Progenitor cell of endocrine pancreas (in vitro differentiated cells): ENCODE measurements at places on chromosomes 12 and 14.

DNA sequence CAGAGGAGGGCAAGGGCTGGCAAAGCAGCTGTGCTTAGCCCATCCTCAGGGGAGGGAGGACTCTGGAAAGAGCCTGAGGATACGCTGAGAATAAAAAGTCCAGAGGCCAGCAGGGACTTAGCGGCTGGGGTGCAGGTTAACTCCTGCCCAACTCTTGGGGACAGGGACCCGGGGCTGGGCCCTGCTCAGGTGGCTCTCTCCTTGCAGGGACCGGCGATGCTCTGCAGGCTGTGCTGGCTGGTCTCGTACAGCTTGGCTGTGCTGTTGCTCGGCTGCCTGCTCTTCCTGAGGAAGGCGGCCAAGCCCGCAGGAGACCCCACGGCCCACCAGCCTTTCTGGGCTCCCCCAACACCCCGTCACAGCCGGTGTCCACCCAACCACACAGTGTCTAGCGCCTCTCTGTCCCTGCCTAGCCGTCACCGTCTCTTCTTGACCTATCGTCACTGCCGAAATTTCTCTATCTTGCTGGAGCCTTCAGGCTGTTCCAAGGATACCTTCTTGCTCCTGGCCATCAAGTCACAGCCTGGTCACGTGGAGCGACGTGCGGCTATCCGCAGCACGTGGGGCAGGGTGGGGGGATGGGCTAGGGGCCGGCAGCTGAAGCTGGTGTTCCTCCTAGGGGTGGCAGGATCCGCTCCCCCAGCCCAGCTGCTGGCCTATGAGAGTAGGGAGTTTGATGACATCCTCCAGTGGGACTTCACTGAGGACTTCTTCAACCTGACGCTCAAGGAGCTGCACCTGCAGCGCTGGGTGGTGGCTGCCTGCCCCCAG is 2.8 kb downstream of the B3GNT4 start:
- DNase-seq = no peak

GRCh38 chr14:76391981-76392690 is 16.2 kb downstream of the ESRRB start:
- no peak for DNase-seq

DNA sequence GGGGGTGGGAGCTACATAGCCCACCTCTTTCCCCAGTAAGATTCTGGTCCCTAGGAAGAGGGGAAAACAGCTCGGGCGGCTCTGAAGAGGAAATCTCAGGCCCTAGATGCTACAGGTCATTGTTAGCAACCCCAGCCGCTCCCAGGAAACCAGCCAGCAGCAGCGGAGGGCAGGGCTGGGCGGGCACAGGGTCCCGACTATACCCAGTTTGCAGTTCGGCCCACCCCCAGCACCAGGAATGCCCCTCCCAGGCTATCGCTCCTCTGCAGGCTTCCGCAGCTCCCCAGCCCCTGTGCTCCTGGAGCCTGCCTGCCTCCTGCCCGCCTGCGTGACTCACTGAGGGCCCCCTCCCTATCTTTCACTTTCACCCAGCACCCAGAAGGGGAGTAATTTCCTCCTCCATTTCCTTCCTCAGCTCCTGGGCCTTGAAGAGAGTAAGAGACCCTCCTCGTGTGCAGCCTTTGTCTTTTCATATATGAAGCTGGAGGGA is 27.2 kb upstream of the PNMA1 start:
- no peak for DNase-seq

- no peak for DNase-seq
Measured at GRCh38 chr12:114789276-114789675, 105.3 kb upstream of the TBX3 start.

DNA sequence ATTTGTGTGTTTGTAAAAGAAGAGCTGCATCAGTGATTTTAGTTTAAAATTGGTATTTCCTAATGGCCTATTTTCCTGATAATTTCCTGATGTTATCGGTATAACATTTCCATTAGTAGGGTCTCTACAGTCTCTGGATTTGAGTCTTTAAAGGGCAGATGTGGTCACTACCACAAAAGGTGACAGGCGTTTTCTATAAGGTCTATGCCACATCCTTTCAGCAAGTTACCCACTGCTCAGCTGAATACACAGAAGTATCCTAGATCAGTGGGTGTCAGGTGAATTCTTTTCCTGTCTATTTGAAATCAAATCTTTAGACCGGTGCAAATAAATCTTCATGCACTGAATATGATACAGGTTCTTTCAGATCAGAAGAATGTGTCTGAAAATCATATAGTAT is 90.2 kb downstream of the LIN7A start:
- DNase-seq = no peak

DNA sequence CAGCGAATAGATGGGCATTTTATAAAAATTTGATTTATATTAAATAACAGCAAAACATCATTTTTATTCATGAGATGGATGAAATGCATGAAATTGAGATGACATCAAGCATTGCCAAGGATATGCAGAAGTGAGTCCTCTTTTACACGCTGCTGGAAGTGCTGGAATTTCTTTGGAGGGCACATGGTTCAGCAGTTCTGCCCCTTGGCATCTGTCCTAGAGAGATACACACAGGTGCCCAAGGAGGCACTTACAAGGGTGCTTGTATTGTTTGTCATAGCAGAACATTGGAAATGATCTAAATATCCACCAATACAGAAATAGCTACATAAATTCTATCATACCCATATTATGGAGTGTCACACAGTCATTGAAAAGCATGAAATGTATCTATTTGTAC is 441.1 kb upstream of the TMPO start:
- no peak for DNase-seq

- DNase-seq = no peak
Measured at GRCh38 chr14:54278087-54278486, 118.7 kb upstream of the CDKN3 start.

DNA sequence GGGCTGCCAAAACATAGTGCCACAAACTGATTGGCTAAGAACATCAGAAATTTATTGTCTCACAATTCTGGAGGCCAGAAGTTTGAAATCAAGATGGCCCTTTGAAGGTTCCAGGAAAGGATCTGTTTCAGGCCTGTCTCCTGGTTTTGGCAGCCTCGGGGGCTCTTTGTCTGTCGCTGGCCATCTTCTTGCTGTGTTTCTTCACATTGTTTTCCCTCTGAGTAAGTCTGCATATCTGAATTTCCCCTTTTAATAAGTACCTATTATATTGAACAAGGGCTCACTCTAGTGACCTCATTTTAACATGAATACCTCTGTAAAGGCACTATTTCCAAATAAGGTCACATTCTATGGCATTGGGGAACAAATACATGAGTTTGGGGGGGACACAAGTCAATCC is 467.1 kb upstream of the MGAT4C start:
- DNase-seq = no peak

DNA sequence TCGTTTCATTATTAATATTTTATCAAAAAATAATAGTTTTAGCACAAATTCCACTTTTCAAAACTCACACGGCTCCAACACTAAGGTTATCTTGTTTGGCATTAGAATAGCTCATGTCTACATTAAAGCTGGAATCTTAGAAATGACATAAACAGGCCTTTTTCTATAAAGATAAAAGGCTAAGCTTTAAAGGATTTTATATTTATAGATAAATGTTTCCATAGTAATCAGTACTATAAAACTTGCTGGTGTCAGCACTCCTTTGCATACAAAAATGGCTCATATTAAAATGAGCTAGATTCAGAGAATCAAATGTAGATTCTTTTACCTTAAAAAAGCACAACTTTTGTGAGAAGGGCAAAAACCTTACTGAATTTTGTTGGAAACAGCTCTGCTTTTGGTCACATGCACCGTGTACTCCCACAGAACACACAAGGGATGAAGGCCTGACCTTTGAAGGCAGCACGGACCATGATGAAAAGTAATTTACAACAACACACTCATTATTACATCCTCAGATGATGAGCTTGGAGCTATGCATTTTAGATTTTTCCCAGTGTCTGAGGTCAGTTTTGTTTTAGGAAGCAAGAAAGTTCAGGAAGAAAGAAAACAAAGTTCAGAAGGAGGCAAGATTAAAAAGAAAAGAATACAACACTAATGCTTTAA is 202.8 kb downstream of the BCAT1 start:
- DNase-seq = no peak

DNA sequence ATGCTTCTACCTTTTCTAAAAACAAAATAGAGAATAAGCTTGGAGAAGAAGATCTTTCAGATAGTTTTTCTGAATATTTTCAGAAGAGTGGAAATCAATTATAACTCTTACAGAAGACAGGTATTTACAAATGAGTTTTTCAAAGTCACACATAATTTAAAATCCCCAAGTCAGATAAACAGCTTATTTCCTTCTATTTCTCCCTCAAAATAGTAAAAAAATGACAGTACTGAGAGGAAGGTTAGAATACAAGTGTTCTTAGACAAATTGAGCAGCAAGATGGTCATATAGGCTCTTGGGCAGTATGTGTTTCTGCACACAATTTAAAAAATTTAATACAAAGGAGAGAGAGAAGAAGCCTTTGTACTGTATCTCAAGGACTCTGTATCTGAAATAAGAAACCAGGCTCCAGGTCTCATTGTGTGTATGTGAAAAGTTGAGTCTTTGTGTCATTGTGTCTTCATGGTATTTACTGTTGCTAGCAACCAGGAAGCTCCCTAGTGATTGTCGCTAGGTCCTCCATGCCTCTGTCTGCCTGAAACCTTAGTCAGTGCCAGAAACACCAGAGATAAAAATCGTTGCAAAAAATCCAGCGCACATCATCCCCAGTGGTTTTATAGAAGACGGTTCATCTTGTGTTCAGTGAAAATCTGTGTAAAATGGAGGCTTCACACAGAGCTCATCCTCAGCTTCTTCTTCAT is 12.9 kb upstream of the TUBA1A start:
- DNase-seq = no peak

DNA sequence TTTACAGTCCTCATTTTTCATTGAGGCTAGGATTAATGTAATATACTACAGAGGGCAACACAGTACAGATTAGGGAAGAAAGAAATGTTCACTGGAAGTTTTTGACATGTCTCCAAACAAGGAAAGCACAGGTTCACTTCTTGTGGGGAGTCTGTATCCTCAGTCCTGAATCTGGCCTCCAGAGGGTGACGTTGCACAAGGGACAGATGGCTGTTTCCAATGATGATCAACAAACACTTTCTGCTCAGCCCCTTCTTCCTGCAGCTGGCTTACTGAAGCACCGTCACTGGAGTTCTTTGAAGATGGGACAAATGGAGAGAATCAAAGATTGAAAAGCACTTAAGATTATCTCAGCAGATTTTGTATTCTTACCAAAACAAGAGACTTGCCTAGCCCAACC is 123.3 kb upstream of the OR4E1 start:
- no peak for DNase-seq

- no peak for DNase-seq
Measured at GRCh38 chr14:55514819-55515490, 65.1 kb upstream of the KTN1 start.

DNA sequence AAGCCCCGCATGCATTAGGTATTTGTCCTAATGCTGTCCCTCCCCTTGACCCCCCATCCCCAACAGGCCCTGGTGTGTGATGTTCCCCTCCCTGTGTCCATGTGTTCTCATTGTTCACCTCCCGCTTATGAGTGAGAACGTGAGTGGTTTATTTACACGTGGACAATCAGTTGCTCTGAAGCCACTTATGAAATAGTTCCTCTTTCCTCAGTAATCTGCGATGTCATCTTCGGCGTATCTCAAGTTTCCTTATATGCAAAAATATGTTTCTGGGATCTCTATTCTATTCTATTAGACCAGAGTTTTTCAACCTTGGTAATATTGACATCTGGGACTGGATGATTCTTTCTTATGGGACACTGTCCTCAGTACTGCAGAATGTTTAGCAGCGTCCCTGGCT is 56.0 kb upstream of the DCD start:
- DNase-seq = no peak

GRCh38 chr12:2479851-2480535 is 314.8 kb upstream of the FKBP4 start:
- DNase-seq = no peak

- no peak for DNase-seq
Measured at GRCh38 chr12:116937640-116938039, 26.9 kb downstream of the FBXW8 start.

- no peak for DNase-seq
Measured at GRCh38 chr14:30938617-30939016, 64.3 kb downstream of the COCH start.

- no peak for DNase-seq
Measured at GRCh38 chr12:62910549-62911169, 24.3 kb downstream of the PPM1H start.

DNA sequence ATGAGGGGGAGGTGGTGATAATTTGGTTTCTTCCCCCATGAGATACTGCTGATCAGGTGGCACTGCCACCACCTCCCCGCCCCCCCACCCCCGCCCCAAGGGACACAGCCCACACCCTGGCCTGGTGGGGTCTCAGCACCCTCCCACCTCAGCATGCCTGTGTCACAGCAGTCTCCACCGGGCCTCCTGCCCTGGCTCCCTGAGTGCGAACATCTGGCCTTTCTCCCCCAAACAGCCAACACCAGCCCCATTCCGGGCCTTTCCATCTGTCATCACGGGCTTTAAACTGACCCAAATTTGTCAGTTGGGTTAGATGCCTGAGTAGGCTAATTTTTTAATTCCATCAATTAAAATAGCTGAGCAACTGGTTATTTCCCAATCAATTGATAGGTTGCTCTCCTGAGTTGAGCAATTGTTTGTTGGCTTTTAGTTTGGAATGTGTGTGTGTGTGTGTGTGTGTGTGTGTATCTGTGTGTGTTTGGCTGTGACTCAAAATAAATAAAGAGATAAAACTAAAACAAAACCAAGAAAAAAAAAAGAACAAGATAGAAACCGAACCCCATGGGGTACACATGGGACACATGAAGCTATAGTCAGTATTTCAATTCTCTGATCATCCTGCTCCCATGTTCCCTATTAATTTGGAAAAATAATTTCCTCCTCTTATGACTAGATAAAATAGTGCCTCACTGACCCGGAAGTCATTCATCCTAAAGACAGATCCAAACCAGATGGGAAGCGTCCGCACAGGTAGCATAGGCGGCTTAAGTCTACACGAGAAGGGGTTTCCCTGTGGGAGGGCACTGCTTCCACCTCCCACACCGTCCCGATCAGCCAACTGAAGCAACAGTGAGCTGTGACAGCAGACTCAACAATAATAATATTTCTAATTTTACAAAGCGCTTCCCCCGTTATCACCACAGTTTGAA is 7.4 kb downstream of the SERPINA12 start:
- no peak for DNase-seq

GRCh38 chr14:104794099-104794498 is 1.4 kb downstream of the AKT1 start:
- DNase-seq = peak; percentile 34

- no peak for DNase-seq
Measured at GRCh38 chr14:29215853-29216252, 449.3 kb downstream of the FOXG1 start.

DNA sequence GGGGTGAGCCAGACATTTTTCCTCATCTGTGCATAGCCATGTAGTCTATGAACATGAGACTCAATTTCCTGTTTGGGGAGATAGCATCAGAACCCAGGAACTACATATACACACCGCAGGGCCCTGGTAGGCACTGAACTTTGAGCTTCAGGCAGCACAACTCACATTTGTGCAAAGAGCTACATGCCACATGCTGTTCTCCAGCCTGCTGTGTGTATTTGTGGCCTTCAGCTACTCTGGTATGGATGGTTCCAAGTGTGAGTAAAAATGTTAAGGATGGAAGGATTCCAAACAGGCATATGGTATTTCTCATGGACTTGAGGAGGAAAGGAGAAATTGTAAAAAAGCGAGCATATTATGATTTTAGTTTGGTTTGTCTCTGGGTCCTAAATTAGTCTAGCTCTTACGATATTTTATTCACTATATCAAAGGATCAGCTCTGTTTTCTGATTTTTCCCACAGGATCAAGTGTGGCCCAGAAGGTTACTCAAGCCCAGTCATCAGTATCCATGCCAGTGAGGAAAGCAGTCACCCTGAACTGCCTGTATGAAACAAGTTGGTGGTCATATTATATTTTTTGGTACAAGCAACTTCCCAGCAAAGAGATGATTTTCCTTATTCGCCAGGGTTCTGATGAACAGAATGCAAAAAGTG is 422.4 kb upstream of the OR4E1 start:
- DNase-seq = no peak
